ENCODE measurements at places on chromosomes 11 and 22.

GRCh38 chr11:120335556-120335907 is 681 bp upstream of the ARHGEF12 start:
- no peak for DNase-seq

GRCh38 chr11:129861702-129862522 is 33.5 kb downstream of the NFRKB start:
- no peak for DNase-seq

GRCh38 chr11:86596861-86597586 is 75.4 kb downstream of the ME3 start:
- no peak for DNase-seq

GRCh38 chr22:43246188-43246587 is 59.3 kb upstream of the TTLL12 start:
- DNase-seq: no peak

GRCh38 chr11:121870206-121871045 is 245.6 kb downstream of the BLID start:
- DNase-seq: no peak

DNA sequence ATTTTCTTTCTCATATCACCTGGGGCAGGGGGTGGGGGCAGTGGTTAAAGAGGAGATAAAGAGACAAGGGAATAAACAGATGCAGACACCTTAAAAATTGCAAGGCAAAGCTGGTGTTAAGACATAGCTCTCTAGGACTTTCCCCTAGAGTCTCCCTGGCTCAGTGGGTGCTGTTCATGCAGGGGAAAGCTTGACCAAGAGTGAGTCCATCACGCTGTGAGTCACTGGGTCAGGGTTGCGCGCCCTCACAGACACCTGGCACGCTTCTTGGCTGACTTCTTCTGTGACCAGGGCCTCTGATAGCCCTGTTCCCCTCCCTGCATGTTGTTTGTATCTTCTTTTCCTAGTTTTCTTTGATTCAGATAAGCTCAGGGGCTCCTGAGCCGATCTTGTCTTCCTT is 31.9 kb downstream of the COMMD9 start:
- DNase-seq: no peak

- DNase-seq: no peak
Observed at GRCh38 chr22:19012308-19012986, 76.4 kb upstream of the PRODH start.

DNA sequence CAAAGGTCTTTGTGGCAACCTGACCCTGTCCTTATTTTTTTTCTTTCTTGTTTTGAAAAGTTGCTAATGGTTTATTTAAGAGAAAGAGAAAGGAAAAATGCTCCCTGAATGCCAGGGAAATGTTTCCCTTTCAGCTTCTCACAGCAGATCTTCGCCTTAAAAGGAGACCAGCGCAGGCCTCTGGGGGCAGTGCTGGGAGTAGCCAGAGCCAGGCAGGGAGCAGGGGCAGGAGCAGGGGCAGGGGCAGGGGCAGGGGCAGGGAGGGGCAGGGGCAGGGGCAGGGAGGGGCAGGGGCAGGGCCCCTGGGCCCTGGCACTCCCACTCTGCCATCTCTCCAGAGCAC is 5.1 kb downstream of the MOB2 start:
- no peak for DNase-seq

DNA sequence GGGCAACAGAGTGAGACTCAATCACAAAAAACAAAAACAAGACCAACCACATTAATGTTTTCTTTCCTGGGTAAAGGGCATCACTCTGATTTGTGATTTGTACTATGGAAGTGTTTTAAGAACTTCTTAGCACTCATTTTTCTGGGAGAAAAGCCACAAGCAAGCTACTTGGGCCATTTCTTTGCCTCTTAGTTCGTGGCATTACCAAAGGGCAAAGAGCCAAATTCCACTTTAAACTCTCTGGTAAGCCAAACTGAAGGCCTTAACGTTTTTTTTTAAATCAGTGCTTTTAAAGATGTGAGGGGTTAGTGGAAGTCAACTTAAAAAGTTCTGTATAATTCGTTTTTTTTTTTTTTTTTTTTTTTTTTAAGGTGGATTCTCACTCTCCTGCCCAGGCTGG is 36.9 kb downstream of the CAT start:
- no peak for DNase-seq

GRCh38 chr22:25728071-25728470 is 13.9 kb upstream of the MYO18B start:
- DNase-seq: no peak

DNA sequence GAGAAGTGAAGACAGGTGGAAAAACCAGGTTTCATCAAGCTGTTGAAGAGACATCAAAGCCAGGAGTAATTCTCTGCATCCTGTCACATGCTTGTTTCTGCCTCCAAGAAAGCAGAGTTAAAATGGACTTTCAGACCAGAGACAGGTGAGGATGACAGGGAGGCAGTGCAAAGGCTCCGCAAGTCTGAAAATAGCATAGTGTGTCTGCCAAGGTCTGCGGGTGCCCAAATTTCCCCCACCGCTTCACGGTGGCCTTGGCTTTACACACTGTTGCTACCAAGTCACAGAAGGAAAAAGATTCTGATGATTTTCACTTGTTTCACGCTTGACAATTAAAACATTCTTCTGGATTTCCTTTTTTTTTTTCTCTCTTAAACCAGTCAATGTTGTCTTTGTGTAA is 44.2 kb downstream of the SNX19 start:
- DNase-seq: no peak

GRCh38 chr11:83044958-83045712 is 26.6 kb downstream of the RAB30 start:
- no peak for DNase-seq

GRCh38 chr11:10786451-10786850 is 22.3 kb downstream of the EIF4G2 start:
- DNase-seq: no peak

- no peak for DNase-seq
Observed at GRCh38 chr11:88313441-88313840, 24.1 kb downstream of the CTSC start.

GRCh38 chr11:94751218-94751609 is 16.9 kb upstream of the AMOTL1 start:
- DNase-seq: no peak

- DNase-seq: no peak
Observed at GRCh38 chr11:44862558-44863101, 88.1 kb downstream of the TP53I11 start.

DNA sequence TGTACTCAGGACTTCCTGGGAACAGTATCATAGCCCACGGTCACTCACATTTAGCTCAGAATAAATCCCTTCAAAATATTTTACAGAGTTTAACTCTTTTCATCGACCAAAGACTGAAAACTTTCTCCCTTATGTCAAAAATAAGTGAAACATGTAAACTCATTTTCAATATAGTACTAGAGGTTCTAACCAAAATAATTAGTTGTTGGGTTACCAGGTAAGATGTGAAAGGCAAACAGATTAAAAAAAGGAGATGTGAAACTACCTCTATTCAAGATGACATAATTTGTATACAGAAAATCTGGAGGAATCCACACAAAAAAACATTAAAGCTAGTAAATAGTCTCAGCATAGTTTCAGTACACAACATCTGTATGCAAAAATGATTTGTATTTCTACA is 20.3 kb downstream of the XKR3 start:
- no peak for DNase-seq

DNA sequence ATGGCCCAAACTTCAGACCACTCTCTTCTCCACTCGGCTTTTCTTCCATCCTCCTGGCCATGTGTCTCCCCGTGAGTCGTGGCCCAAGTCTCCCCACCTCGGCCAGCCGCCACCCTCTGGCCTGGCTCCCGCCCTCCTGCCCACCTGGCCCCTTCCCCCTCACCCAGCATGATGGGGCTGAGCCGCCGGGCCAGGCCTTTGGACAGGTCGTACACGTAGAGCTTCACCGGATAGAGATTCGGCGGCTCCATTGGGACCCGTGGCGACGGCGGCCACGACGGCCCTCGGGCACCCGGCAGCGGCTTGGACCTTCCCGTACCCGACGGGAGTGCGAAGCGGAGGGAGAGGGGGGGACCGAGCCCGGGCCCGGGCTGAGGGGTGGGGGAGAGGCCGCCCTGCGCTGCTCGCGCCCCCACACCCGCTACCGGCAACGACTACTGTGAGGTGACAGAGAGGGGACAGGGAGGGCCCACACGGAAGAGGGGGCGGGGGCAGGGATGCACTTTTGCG is at the start of gene DESI1:
TSS of gene DESI1 (minus strand) at position 455 of the 510 bp plus-strand sequence. CDS start at position 251, 204 bp downstream.
- DNase-seq: no peak

GRCh38 chr11:83661491-83662350 is 375.6 kb upstream of the CCDC90B start:
- DNase-seq: no peak

- no peak for DNase-seq
Observed at GRCh38 chr11:131371791-131372104, 1.3 kb downstream of the NTM start.

DNA sequence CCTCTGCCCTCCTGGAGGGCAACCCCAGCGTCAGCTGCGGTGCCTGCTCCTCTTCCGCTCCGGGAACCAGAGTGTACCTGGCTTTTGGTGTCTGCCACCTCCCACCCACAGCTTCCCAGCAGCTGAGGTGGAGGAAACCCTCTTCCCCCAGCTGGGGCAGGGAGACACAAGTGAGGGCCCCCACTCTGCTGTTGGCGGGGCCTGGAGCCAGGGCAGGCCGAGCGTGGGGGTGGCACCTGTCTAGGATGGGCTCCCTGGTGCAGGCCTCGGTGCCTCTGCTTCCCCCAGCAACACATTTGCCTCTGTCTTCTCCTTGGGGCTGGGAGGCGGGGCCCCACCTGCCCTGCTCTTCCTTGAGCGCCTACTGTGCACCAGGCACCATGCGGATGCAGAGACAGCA is 6.4 kb downstream of the OSM start:
- DNase-seq: no peak

DNA sequence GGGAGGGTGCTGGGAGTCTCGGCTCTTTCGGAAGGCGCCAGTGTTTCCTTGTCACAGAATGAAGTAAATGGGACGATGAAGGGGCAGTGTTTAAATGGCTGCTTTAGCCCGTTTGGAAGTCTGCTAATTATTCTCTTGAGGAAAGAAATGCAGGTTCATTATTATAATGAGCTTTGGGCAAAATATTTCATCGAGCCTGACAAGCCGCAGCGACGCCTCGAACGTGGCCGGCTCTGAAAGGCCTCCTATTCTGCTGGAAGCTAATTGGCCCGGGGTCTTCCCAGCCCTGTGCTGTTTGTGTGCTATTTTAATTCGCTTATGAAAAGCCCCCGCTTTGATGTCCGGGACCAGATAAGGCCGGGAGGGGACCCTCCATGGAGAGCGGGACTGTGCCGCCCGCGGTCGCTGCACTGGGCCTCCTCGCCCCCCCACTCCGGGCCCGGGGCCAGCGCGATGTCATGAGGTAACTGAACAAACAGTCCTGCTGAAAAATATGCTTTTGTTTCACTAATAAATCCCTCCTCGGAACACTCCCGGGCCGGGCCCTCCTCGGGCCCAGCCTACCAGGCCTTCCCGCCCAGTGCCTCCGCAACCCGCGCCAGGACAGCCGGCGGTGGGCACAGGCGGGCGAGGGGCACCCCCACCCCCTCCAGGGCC is 78.4 kb downstream of the CDKN1C start:
- no peak for DNase-seq

DNA sequence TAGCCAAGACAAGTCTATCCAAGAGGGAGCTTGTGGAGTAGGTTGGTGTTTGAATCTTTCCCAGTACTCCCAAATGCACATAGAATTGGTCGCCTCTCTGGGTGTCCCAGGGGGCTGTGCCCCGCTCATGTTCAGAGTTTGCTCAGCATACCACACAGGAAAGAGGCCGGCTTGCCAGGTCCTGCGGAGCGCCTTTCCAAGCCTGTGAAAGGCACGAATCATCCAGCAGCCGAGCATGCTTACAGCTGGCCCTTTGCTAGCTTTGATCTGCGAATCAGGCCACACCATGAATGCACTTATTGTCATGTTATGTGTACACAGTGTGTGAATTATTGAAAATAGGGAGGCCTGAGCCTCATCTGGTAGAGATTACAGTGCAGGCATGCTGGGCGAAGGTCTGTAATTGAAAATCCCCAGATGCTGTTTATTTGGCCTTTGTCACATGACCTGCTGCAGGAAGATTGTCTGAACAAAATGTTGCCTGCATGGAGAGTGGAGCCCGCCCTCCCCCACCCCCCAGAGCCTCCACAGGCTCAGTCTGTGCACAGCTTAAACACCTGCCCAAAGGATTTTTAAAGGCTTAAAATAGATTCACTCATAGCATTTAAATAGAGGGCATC is 163.3 kb upstream of the RASSF10 start:
- DNase-seq: no peak

GRCh38 chr11:128735935-128736605 is 42.2 kb downstream of the FLI1 start:
- DNase-seq: no peak

DNA sequence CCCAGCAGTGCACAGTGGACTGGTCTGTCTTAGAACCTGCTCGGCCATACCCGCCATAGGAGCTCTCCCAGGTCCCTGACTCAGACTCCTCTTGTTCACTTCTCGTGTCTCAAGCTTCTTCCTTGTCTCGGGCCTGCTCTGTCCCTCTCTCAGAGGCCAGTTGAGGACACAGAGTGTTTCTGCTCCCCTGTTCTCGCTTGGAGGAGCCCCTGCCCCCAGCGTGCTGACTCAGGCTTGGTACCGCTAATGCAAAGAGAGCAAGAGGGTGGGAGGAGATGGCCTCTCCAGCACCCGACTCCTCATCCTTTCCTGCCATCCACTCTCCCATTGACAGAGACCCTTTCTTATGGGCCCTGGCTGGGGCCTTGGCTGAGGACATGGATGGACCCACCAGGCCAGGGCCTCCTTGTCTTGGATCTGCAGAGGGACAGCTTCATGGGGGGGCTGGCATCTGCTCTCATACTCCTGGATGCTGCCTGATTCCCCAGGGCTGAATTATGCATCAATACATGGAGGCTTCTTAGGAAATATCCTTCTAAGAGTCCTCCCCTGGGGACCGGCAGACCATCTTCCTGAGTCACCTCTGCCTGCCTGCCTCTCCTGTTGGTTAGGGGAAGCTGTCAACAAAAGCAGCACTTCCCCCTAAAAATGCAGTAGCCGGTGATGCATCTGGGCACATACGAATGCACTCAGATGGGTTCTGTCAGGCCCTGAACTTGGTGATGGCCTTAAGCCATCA is 15.9 kb downstream of the TSPAN18 start:
- no peak for DNase-seq

DNA sequence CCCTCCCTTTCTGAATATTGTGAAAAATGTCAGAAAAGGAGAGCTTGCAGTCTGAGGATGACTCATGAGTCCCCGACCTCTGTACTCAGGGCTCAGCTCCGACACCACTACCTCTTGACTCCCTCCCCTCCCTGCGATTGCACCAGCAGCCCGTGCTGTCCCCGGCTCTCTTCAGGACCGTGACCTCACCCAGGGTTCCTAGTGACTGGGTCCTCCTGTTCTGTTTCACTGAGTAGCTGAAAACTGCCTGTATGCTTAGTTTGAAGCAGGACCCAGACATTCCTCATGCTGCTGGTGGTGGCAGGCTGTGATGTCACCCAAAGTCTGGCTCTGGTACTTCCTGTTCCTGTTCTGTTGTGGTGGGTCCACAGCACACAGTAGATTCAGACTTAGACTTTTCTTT is 11.7 kb downstream of the PHRF1 start:
- peak; percentile 37 for DNase-seq

- no peak for DNase-seq
Observed at GRCh38 chr11:69697469-69697843, 6.4 kb downstream of the FGF19 start.

DNA sequence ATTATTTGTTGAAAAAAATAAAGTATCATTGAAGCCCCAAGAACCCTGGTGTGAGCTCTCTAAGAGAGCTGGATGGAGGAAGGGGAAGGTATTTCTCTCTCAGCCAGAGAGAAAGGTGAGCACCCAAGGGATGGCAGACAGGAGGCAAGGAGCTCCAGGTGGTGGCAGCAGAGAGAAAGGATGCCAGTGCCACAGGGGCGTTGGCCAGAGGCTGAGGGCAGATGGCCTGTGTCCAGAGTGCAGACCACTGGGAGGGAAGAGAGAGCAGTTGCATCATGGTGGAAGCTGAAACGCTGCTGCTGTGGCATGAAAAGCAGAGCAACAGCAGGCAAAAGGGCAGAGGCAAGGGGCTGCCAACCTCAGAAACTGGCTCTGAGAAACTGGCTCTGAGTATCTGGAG is 8.5 kb downstream of the SPON1 start:
- no peak for DNase-seq

Measured in stimulated activated CD8-positive, alpha-beta memory T cell treated with anti-CD3 and anti-CD28 coated beads, Interleukin-4, amount 100 ng/mL, for 1 hour (primary cell).